ENCODE measurements at places on chromosomes 11 and 22.

DNA sequence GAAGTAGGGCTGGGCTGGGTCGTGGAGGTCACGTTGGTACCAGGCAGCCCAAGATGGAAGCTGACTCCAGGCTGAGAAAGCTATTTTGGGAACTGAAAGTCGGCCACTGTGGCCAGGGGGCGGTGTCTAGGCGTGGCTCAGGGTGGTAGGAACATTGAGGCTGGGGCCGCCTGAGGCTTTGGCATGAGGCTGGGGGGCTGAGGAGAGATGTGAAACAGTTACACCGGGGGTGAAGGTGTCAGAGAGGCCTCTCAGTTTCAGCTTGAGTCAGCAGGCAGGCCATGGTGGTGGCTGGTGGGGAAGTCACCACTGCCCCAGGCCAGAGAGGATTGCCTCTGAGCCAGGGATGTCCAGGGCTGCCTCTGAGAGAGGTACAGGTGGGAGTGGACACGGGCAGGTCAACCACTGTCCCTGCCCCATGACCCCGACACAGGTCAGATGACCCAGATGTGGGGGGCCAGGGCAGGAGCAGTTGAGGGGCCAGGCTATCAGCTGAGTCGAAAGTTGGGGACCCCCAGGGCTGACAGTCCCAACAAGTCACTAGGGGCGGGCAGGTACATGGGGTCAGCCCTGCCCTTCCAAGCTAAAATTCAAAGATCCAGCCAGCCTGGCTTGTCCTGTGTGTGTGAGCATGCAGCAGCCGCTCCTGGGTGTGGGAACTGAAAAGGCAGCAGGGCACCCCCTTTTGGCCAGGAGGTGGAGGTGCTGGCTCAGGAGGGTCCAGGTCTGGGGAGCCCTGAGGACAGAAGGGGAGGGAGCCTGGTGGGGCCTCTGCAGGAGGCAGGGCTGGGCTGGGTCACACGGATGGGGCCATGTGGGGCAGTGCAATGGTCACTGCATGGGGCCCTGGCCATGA is 7.2 kb downstream of the KCNK7 start:
- H3K4me3 ChIP-seq: no peak overlapping the region
- H3K27ac ChIP-seq: peak overlapping the region; percentile 68
- H3K36me3 ChIP-seq: no peaks in the 10 kb centered on the region

GRCh38 chr11:2950825-2951224 is 21.6 kb upstream of the PHLDA2 start:
- DNase-seq: no peak
- H3K36me3 ChIP-seq: peaks cover 6% of the 10 kb centered on the region
- H3K4me1 ChIP-seq: peaks cover 27% of the 10 kb centered on the region
- no peak overlapping the region for H3K27ac ChIP-seq
- H3K4me3 ChIP-seq: no peak overlapping the region

DNA sequence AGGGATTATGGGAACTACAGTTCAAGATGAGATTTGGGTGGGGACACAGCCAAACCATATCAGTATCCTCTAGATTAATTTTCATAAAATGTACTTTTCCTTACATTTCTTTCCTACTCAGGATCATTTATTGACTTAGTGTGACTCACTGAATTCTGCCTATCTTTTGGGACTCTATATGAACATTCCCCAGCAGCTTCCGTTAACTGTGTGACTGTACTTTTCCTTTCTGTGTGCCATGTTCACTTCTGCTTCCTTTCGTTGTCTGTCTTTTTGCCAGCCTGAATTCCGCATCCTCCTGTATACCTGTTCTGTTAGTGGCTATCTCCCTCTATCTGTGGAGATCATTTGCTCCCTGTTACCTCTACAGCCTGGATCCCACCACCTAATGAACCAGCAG is 48.8 kb downstream of the SPECC1L start:
- peaks cover under 1% of the 10 kb centered on the region for H3K4me1 ChIP-seq
- H3K4me3 ChIP-seq: no peak overlapping the region
- H3K27me3 ChIP-seq: no peaks in the 10 kb centered on the region
- H3K36me3 ChIP-seq: no peaks in the 10 kb centered on the region
- no peak overlapping the region for H3K27ac ChIP-seq

GRCh38 chr11:66559142-66559865 is 9.1 kb downstream of the CTSF start:
- no peaks in the 10 kb centered on the region for H3K4me1 ChIP-seq
- H3K4me3 ChIP-seq: peak overlapping the region; percentile 40
- peak; percentile 49 for DNase-seq
- H3K27me3 ChIP-seq: peaks cover 21% of the 10 kb centered on the region

DNA sequence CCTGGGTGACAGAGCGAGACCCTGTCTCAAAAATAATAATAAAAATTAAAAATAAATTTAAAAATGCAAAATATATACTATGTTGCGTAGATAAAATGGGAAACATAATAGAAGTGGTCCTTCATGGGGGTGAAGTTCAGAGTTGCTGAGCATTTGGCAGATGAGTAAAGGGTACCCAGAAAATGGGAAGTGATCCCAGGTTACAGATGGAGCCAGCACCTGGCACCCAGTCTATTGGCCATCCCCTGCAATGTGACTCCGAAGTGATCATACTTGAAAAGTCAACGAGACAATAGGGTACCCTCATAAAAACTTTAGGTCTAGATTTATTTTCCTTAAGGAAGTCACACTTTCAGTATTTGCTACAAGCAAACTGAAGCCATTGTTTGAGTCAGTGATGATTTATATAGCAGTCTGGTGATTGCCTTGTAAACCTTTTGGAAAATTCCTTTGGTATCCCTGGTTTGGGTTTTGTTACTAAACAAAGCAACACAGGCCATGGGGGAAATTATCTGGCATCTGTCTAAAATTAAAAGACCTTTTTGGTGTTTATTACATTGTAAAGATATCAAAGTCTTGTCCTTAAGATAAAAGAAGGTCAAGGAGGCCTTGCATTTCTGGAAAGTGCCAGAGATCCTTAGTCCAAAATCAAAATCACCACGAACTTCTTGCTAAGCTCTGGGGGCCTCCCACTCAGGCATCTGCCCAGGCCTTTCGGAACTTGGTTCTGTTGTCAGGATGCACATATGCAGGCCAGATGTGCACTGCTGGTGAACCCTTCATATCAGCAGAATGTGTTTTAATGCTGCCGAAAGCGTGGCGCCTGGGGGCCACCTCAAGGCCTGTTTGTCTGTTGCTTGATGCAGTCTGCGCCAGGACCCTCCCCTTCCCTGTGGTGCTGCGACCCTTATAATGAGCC is 4.3 kb downstream of the SMARCB1 start:
- H3K4me3 ChIP-seq: no peak overlapping the region
- H3K4me1 ChIP-seq: peaks cover 38% of the 10 kb centered on the region
- H3K27ac ChIP-seq: no peak overlapping the region
- no peaks in the 10 kb centered on the region for H3K27me3 ChIP-seq

DNA sequence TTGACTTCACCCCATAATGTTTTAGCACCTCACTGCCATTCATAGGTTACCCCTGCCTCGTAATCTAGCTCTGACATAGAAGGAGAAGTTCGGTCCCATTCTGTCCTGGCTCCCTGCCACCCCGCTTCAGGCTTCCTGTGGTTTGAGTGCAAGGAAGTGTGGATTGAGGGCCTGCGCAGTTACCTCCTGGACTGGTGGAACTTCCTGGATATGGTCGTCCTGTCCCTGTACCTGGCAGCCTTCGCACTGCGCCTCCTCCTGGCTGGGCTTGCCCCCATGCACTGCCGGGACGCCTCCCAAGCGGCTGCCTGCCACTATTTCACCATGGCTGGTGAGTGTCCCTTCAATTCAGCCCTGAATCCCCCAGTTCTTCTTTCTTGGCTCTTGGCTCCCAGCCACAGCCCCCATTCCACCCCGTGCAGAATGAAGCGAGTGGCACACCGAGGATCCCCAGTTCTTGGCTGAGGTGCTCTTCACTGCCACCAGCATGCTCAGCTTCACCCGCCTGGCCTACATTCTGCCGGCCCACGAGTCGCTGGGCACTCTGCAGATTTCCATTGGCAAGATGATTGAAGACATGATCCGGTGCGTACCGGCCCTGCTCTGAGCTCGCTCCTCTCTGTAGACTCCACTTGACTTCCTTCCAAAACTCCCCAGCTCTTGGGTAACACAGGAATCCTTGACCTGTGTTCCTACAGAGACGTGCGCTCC is 15.4 kb downstream of the ART5 start:
- no peak overlapping the region for H3K27ac ChIP-seq
- no peaks in the 10 kb centered on the region for H3K36me3 ChIP-seq
- H3K4me3 ChIP-seq: no peak overlapping the region
- peaks cover 4% of the 10 kb centered on the region for H3K27me3 ChIP-seq
- peaks cover 5% of the 10 kb centered on the region for H3K4me1 ChIP-seq
- no peak for DNase-seq

GRCh38 chr11:2987881-2988861 is 4.0 kb downstream of the NAP1L4 start:
- peaks cover 4% of the 10 kb centered on the region for H3K36me3 ChIP-seq
- peak overlapping the region; percentile 89 for H3K27ac ChIP-seq
- peak overlapping the region; percentile 99 for H3K4me3 ChIP-seq
- H3K27me3 ChIP-seq: peaks cover 2% of the 10 kb centered on the region
- peaks cover 78% of the 10 kb centered on the region for H3K4me1 ChIP-seq
- peak; percentile 78 for DNase-seq

DNA sequence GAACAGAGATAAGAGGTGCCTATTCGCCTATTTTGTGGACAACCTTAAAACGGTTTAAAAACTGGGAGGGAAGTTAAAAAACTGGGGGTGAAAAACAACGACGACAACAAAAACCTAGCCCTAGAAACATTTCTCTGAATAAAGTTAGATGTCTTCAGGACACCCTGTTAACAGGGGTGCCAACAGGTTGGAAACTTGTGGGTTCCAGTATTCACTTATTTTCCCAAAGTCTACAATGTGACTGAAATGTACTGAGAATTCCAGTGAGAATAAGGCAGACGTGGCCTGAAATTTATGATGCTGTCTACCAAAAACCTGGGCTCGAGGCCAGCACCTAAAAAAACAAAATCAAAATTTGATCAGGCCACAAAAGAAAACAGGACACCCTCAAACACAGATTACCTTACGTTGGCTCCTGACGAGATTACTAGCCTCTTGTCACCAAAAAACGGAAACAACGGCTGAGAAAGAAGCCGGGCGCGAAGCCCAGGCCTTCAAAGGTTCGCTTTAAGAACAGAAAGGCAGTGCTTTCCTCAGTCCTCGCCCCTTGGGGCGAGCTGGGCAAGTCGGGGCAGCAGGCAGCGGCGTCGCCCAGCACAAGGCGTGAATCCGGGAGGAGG is 906 bp downstream of the CCDC90B start:
- H3K27me3 ChIP-seq: no peaks in the 10 kb centered on the region
- H3K36me3 ChIP-seq: peaks cover 14% of the 10 kb centered on the region
- peak overlapping the region; percentile 99 for H3K4me3 ChIP-seq
- no peak for DNase-seq

DNA sequence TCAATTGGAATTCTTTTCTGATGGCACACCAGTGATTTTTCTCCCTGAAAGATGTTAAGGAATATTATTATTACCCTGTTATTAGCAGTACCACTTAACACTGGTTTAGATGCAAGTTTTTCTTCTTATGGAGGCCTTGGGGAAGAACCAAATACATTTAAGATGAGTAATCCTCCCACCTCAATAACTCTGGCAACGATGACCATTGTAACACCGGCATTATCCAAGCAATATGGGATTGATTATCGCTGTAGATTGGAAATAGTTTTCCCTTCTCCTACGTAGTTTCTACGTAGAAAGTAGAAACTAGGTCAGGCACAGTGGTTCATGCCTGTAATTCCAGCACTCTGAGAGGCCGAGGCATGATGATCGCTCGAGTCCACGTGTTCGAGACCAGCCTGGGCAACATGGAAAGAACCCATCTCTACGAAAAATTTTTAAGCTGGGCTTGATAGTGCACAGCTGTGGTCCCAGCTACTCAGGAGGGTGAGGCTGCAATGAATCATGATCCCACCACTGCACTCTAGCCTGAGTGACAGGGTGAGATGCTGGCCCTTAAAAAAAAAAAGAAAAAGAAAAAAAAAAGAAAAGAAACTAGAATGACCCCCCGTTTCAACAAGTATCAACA is 45.5 kb downstream of the PACSIN2 start:
- peaks cover 45% of the 10 kb centered on the region for H3K4me1 ChIP-seq
- H3K36me3 ChIP-seq: peaks cover 10% of the 10 kb centered on the region
- H3K27ac ChIP-seq: no peak overlapping the region
- H3K27me3 ChIP-seq: no peaks in the 10 kb centered on the region

DNA sequence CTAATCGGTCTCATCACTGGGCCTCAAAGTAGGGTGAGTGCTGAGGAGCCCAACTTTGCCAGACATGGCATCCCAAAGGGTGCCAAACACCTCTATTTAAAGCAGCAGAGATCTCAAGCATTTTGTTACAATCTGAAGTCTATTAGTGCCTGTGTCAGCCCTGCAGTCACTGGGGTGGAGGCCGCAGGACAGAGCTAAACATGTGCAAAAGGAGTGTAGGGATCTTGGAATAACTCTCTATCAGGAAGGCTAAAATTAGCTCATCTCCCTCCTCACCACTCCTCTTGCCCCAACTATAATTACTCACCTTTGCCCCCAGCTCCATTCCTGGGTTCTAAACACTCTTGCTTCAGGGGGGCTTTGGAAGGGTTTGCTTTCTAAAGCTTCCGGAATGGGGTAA is 87.5 kb downstream of the TIMP3 start:
- no peak for DNase-seq
- no peak overlapping the region for H3K27ac ChIP-seq
- H3K4me3 ChIP-seq: no peak overlapping the region
- H3K4me1 ChIP-seq: no peaks in the 10 kb centered on the region

DNA sequence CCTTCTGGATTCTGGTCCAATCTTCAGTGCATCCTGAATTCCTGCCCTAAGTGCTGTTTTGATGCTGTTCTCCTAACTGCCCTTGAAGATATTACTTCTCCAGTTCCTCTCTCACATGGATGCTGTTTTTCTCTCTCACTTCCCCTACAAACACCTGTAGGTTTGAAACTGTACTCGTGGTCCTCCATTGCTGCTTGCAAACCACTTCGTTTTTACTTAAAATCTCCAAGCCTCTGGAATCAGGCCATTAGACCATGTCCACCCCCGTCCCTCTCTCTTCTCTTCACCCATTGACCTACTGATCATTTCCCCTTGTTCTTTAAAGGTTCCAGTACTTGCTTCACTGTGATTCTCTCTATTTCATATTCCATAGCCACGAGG is 988.1 kb downstream of the NTM start:
- H3K4me3 ChIP-seq: no peak overlapping the region
- DNase-seq: no peak
- no peak overlapping the region for H3K27ac ChIP-seq
- H3K4me1 ChIP-seq: no peaks in the 10 kb centered on the region
- H3K36me3 ChIP-seq: no peaks in the 10 kb centered on the region

GRCh38 chr11:19313140-19313539 is 72.4 kb upstream of the E2F8 start:
- no peaks in the 10 kb centered on the region for H3K36me3 ChIP-seq
- no peak for DNase-seq
- no peak overlapping the region for H3K4me3 ChIP-seq
- peaks cover 3% of the 10 kb centered on the region for H3K27me3 ChIP-seq
- peaks cover 2% of the 10 kb centered on the region for H3K4me1 ChIP-seq
- H3K27ac ChIP-seq: no peak overlapping the region

GRCh38 chr22:37604875-37605274 is 3.8 kb upstream of the GGA1 start:
- H3K27me3 ChIP-seq: no peaks in the 10 kb centered on the region
- peaks cover 51% of the 10 kb centered on the region for H3K4me1 ChIP-seq
- no peaks in the 10 kb centered on the region for H3K36me3 ChIP-seq
- peak; percentile 57 for DNase-seq
- peak overlapping the region; percentile 65 for H3K27ac ChIP-seq

GRCh38 chr11:65428578-65429067 is 6.0 kb downstream of the NEAT1 start:
- H3K4me3 ChIP-seq: peak overlapping the region; percentile 97
- H3K27me3 ChIP-seq: no peaks in the 10 kb centered on the region
- H3K36me3 ChIP-seq: peaks cover 16% of the 10 kb centered on the region
- no peak for DNase-seq
- H3K4me1 ChIP-seq: peaks cover 96% of the 10 kb centered on the region
- H3K27ac ChIP-seq: peak overlapping the region; percentile 94

Measured in naive thymus-derived CD8-positive, alpha-beta T cell (primary cell).